Adipocyte (in vitro differentiated cells): ENCODE measurements at places on chromosomes 5 and 9.
A peak's percentile ranks its signal among the peaks of the same experiment; 100 is the strongest.

DNA sequence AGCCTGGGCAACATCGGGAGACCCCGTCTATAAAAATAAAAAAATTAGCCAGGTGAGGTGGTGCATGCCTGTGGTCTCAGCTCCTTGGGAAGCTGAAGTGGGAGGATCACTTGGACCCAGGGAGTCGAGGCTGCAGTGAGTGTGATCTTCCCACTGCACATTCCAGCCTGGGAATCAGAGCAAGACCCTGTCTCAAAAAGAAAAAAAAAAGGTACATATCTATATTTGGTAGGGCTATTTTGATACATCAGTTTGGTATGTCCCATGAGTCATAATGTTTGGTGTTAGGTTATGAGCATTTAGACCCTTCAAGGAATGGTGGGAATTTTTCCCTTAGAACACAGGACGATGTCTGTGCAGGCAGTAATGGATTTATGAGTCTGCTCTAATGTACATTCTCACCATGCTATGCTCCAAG is 55.3 kb upstream of the POU4F3 start:
- peak; percentile 80 for DNase-seq

DNA sequence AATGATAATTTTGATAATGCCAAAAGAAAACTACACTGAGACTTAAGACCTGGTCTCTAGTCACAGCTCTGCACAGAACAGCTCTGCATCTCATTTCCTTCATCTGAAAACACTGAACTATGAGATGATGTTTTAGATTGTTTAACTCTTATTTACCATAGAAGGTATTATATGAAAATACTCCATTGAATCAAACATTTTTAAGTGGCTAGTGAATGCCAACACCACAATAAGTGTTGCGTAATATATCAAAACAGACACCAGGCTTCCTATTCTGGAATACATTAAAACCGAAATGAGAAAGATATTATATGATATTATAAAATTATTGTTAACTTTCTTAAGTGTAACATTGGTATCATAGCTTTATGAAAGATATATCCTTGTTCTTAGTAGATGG is 14.6 kb downstream of the CETN3 start:
- no peak for DNase-seq

GRCh38 chr5:50445296-50445949 is 4.3 kb upstream of the EMB start:
- DNase-seq = no peak

DNA sequence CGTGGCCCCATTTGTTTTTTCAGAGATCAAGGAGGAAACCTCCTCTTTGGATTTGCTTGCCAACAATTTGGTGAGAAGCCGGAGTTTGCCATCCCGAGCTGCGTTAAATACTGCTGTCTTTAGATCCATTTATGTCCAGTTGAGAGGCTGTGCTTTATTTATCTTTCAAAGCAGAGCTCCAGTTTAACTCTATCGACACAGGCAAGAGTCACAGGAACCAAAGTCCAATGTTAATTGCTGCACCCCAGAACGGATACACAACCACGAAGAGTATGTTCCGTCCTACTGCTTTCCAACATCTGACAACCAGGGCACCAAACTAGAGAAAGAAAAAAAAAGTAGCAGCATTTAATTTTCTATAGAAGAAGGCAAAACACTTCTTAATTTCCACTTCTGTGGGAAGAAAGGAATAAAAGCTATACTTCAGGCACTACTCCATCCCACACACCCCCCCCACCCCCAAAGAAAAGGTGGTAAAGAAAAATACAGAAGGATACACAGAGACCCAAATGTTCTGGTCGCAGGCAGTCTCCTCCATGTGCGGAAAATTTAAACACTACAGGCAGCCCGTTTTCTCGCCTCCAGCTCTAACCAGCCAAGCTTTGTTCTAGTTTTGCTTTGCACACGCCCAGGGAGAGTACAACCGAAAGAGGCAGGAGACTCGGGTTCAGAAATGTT is 1.1 kb downstream of the FEM1C start:
- DNase-seq = peak; percentile 80

DNA sequence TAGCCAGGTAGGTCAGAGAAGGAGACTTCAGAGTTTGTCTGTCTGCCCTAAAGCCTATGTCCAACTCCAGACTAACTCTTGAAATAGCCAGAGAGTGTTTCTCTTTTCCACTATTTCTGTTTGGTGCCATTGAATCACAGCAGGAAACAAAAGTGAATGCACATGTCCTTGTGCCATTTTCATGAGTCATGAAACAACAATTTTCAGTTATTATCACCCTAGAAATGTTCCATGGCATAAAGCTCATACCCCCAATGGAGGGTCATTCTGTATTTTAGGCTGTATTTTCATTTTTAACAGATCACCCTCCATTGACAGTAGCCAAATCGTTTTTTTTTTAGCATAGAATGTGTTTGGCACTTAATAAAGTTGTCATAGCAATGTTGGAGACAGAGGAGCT is 124.7 kb downstream of the PAPPA start:
- DNase-seq = no peak

DNA sequence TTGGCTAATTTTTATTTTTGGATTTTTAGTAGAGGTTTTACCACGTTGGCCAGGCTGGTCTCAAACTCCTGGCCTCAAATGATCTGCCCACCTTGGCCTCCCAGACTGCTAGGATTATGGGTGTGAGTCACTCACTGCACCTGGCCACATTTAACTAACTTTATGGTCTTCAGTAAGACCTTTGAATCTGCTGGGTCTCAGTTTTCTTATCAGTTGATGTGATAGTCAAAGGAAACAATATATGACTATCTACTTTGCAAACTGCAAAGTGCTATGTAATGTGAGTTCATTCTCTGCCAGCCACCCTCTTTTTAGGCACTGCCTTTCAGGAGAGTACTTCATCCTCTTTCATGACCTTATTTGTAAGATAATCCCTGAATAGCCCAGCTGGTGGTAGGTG is 474.7 kb downstream of the PDE4D start:
- no peak for DNase-seq

- DNase-seq = peak; percentile 44
These were observed 208.9 kb downstream of the VPS13A start for GRCh38 chr9:77386187-77386586.

GRCh38 chr9:111914749-111915424 is 18.3 kb downstream of the UGCG start:
- DNase-seq = peak; percentile 62

DNA sequence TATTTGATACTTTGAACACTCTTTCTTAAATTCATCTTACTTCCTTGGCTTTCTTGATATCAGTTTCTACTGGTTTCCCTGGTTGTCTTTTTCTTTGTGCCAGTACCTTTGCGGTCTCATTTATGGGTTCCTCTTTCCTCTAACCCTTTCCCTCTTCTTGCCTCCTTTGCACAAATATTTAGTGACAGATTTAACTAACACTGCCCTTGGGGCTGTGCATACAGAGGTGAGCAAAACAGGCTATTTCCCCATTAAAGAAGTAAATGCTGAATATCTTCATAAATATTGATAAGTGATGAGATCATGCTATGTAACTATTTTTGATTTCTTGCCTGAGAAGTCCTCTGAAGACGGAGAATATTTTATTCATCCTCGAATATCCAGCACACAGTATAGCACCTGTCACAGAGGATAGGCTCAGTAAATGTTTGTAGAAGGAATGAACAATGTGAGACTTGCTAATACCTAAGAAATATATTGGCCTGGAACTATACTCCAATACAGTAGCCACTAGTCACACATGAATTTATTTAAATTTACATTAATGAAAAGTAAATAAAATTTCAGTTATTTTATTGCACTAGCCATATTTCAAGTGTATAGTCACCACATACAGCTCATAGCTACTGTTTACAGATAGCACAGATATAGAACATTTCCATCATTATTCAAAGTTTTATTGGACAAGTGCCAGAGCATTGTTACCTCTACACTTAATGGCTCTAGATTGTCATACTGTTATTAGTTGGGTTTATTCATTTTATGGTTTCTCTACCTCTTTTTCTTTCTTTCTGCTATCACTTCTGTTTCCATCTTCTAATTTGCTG is 90.4 kb downstream of the RIC1 start:
- peak; percentile 17 for DNase-seq

DNA sequence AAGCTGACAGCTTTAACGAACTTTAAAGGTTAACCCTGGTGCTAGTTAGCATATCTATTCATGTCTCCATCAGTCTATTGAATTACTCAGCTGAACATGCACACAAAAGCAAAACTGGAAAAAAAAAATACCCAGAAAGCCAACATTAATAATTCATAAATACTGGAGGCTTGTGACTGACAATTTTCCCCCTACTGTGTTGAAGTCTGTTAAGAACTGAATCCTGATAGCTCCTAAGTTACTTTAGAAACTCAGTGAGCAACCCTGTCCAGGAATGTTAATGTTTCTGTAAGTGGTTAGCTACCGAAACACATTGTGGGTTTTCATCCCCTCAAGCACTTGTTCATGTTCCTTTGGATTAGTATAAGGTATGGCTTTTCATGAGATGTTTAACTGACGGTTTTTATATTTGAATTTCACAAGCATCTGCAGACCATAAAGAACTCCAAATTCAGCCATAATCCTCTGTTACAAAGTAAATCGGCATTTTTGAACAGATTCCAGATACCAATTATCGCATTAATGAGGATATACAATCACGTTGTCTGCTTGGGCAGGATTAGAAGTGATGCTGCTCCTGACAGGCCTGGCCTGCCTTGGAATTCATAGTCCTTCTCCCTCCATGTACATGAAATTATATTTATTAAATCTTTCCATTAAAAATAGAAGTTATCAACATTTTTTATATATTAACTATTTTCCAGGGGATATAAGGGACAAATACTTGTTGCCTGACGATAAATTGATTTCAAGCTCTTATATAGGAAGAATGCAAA is 331.2 kb downstream of the TLE4 start:
- DNase-seq = no peak
